ENCODE measurements at places on chromosomes 2 and 18.

- peak; percentile 60 for DNase-seq
These were observed 20.5 kb upstream of the LRPPRC start for GRCh38 chr2:44016282-44016681.

- no peak for DNase-seq
These were observed 124.8 kb upstream of the GPC1 start for GRCh38 chr2:240310645-240311044.

- DNase-seq = no peak
These were observed 21.1 kb downstream of the NEURL3 start for GRCh38 chr2:96484091-96484490.

DNA sequence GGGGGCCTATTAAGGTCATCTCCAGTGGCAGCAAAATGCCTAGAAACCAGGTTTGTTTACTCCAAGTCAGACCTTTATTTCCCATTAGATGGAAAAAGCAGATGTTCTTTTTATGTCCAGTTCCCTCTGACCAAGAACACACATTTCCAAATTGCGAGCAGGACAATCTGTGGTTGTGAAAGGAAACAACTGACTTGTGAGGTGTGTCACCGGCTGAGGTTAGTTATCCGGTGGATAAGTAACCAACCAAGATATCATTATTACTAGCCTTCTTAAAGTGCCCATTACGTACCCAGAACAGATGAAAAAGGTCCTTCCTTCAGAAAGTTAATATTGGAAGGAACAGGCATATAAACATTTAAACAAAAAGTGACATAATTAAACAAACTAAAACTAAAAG lies 112.9 kb downstream of the THADA start:
- peak; percentile 72 for DNase-seq

GRCh38 chr2:236614551-236614950 lies 44.9 kb downstream of the ACKR3 start:
- no peak for DNase-seq

DNA sequence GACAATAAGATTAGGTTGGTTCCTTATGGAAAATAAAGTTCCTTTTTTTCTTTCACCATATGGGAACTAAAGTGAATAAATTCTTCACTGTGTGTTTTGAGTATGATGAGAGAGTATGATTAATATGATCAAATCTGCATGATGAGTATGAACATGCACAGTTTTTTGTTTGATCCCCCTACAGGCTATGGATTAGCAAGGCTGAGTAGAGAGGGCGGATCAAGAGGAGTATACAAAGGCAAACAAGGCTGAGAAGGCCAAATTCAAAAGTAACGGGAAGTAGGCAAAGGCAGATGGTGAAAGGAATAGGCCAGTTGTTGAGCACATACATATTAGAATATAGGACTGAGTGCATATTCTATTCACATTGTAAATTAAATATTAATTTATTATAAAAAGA lies 508.2 kb downstream of the LRRTM4 start:
- no peak for DNase-seq

DNA sequence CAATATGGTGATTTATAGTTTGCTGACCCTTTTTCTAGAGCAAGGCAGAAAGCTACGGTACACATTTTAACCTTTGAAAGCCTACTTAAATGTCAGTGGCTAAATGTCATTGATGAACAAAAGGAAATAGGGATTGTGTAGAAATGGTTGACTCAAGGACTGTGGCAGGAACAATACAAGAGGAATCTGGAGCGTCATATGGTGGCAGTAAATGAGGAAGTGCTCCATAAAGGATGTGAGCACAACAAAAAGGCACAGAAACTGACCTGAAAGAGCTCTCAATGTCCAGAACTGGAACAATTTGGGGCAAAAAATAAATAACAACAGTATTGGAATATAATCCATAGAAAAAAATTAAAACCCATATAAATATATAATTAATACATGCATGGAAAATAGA lies 443.9 kb upstream of the VRK2 start:
- no peak for DNase-seq

DNA sequence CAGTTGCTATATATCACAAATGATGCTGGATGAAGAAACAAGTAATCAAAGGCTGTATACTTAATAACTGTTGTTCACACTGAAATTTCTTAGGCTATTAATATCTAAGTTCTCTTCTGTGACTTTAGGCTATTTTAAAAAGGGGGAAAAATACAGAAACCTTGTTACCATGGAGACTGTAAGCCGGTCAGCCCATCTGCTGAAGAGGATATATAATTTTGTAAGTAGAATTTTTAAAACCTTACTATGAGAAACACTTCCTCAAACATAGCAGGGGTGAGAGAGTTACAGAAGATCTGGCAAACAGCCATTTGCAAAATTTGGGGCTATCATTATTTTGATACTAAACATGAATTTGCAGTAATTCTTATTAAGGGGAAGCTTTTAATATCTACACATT lies 27.8 kb downstream of the CACNB4 start:
- no peak for DNase-seq

- DNase-seq = no peak
These were observed 220.6 kb downstream of the SRBD1 start for GRCh38 chr2:45390441-45390840.

DNA sequence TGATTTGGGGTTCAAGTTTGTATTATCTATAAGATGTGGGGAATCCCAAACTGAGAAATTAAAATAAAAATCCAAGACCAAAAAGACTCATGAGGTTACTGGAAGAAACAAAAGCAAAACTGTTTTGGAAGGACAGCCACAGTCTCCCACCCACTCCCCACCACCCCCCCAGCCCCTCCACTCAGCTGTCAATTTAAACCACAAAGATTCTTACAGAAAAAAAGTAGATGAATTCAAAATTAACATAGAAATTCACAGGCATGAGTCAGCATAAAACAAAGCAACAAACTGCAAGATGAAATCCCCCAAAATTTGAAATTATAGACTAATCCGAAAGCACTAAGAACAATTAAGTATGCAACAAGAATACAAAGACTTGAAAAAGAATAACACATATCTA lies 12.1 kb downstream of the MAP4K3 start:
- no peak for DNase-seq

GRCh38 chr18:32767400-32767799 lies 5.4 kb downstream of the KLHL14 start:
- DNase-seq = peak; percentile 63

- DNase-seq = no peak
These were observed 322.4 kb downstream of the PTPRM start for GRCh38 chr18:7889515-7889914.

- no peak for DNase-seq
These were observed 113.8 kb upstream of the THSD7B start for GRCh38 chr2:136651456-136652010.

DNA sequence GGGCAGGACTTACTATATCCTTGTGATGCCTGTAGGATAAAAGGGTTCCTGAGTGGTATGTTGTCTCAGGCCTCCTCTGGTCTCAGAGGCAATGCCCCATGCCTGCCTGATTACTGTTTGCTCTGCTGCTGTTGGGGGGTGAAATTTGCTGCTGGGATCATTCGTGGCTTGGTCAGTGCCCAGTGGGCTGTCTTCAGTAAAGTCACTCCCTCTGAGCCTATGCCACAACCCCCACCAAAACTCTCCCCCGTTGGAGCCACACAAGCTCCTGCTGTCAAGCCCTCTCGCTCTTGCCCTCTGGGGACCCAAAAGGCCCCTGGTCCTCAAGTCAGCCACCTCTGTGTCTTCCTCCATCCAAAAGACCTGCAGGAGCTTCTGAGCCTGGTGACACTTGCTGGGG lies 38.6 kb upstream of the TGIF1 start:
- no peak for DNase-seq

DNA sequence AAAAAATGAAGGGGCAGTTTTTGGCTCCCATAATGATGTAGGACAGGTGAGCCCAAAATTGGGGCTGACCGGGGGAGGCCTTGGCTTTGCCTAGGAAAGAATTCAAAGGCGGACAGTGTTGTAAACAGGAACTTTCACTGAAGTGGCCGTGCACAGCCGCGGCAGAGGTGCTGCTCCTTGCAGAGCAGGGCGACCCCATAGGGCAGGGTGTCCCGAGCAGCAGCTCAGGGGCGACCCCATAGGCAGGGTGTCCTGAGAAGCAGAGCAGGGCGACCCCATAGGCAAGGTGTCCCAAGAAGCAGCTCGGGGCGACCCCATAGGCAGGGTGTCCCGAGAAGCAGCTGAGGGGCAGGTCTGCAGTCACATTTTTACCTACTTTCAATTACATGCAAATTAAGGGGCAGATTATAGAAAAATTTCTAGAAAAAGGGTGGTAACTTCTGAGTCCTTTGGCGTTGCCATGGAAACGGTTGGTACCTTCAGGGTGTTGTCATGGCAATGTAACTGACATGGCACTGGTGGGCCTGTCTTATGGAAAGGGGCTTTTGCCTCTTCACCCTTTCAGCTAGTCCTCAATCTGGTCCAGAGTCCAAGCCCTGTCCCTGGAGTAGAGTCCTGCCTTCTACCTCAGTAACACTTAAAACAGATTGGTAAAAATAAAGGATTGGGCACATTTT lies 134.5 kb downstream of the FBXO15 start:
- DNase-seq = no peak

GRCh38 chr18:63963615-63964256 lies 6.1 kb upstream of the SERPINB8 start:
- peak; percentile 74 for DNase-seq

- DNase-seq = no peak
These were observed 382.8 kb downstream of the OSR1 start for GRCh38 chr2:18975506-18976167.

DNA sequence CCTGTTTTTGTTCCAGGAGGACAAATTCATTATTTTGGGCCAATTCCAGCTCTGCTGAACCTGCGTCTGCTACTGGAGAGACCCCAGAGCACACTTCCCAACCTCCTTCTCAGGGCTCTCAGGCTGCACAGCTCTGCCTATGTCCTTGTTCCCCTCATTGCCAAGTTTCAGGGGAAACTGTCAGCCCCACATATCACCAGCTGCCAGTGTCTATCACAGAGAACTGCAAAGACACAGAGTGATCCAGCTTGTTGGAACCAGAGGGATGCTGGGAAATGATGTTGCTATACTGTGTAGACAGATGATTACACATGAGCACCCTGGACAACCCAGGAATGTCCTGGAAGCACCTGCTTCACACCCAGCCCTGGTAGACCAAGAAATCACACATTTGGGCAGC lies 67.4 kb upstream of the TMEM247 start:
- DNase-seq = no peak

Data from mesenchymal stem cell (in vitro differentiated cells and primary cell).